ENCODE measurements at places on chromosomes 7 and 10.

DNA sequence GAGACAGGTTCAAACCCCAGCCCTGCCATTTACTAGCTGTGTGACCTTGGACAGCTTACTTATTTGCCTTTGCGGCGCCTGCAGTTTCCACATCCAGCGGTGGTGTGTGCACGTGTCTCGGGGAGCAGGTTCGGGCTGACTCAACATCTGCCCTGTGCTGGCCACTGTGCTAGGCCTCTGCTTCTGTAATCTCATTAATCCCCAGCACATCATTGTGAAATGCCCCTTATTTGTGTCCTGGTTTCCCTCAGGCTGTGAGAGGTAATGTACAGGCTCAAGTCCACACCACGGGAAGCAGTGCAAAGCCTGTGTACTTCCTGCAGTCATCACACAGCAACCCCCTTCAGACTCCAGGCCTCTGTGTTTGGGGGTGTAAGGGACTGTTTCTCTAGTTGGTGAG is 285.7 kb downstream of the RPS24 start:
- DNase-seq = no peak

DNA sequence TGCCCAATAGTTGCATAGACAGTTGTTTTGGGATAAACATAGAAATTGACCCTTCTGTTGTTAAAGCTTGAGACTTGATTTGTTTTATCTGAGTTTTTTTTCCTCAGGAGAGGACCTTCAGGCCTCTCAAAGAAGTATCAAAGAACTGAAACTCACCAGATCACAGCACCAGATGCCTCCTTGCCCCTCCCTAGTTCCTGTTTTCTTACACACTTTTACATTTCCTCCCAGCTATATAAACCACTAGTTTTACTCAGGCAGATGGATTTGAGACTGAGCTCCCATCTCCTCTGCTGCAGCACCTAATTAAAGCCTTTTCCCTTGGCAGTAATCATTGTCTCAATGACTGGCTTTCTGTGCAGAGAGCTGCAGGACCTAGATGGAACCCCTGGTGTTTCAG is 150.6 kb upstream of the NRG3 start:
- no peak for DNase-seq

DNA sequence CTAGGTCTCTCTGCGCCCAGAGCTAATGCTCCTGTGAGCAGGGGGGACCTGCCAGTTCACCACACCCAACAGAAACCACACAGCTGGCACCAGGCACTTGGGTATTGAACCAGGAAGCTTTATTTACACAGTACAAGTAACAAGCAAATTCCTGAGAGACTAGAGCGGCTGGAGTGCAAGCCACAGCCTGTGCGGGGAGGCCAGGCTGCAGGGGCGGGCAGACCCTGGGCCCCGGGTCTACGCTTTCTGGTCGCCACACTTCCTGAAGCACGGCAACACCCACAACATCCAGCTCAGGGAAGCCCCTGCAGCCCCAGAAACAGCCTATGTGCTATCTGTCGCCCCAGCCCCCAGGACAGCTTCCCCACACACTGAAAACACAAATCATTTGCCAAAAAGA is 125.0 kb downstream of the FAM53B start:
- DNase-seq = no peak

GRCh38 chr10:29688230-29688661 is 53.5 kb upstream of the SVIL start:
- no peak for DNase-seq

GRCh38 chr10:12214763-12215218 is 18.8 kb downstream of the CDC123 start:
- peak; percentile 29 for DNase-seq

GRCh38 chr7:6446838-6447580 is 745 bp downstream of the DAGLB start:
- DNase-seq = peak; percentile 70

DNA sequence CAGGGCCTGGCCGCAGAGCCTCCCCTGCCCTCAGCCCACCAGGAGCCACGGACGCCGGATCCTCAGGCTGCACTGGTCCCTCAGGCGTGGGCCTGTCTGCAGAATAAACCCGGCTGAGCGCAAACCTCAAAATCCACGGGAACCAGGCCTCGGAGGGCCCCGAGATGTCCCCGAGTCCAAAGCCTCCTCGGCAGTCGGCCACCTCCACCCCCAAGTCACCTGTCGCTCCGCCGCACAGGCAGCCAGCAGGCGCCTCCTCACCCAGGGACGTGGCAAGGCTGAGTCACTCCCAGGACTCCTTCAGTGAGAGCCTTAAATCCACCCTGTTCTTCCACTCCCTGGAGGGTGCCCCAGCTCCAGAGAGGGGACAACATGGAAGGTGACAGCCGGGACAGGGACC is 33.2 kb downstream of the STK32C start:
- DNase-seq = no peak

DNA sequence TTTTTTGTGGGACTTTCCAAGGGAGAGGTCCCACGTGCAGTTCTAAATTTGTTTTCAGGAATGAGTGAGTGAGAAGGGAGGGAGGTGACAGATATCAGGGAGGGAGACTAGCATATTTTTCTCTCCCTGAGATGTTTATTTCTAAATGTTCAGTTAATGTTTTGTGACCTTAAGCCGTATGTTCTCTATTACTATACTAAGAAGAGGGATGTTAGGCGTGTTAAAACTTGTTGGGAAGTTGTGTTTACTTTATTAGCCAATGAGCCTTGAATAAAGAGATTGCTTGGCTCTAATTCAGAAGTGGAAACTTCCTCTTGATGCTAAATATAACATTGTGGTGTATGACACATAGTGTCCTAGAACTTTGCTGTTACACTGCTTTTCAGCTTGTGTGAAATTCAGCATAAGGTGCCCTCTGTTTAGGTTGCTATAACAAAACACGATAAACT is 37.3 kb downstream of the DNAH11 start:
- DNase-seq = no peak

DNA sequence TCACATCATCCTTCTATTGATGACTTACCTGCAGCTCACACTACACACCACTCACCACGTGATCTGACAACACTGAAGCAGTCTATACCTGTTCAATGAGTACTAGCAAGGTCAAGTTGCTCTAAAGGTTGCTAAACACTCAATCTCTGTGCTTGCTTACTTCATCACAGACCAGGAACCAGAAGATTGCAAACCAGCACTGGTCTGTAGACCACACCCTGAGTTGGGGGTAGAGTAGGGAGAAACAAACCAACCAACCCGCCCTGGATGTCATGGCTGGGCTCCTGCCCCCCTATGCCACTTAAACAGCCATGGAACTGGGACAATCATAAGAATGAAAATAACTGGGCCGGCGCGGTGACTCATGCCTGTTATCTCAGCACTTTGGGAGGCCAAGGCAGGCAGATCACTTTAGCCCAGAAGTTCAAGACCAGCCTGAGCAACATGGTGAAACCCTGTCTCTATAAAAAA is 19.6 kb downstream of the DLG5 start:
- peak; percentile 77 for DNase-seq

- DNase-seq = no peak
Measured at GRCh38 chr7:86320341-86320740, 323.4 kb upstream of the GRM3 start.

- DNase-seq = no peak
Measured at GRCh38 chr10:35058686-35059085, 31.5 kb downstream of the CUL2 start.

DNA sequence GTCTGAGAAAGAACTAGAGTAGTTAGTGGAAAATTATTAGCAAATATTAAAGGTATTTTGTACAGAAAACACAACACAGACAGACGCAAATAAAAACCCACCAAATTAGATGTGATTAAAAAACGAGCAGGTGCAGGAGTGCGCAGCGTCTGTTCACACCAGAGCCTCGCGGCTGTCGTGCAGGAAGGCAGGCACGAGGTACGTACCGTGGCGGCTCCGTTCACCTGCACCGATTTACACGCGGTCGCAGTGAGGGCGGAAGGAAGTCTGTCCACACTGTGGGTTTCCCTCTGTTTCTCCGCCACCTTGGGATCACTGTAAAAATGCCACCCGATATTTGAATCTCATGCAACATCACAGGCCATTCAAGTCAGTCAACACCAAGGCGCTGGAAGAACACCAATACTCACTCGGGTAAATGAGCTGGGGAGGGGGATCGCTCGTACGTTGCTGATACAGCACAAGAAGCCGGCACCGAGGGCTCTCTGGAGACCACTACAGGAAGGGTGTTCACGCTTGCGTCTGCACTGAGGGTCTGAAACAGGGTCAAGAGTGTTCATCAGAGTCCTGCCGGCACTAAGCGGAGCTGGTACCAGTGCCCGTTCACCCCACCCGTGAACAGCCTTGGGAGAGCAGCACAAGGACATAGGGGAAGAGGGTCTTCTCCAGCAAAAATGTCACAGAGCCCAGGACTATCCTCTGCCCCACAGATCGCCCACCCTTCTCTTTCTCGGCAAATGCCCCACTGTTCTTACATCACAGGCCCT is 116.8 kb downstream of the LARP4B start:
- DNase-seq = no peak

GRCh38 chr7:30969604-30969970 is 5.8 kb downstream of the GHRHR start:
- DNase-seq = no peak

DNA sequence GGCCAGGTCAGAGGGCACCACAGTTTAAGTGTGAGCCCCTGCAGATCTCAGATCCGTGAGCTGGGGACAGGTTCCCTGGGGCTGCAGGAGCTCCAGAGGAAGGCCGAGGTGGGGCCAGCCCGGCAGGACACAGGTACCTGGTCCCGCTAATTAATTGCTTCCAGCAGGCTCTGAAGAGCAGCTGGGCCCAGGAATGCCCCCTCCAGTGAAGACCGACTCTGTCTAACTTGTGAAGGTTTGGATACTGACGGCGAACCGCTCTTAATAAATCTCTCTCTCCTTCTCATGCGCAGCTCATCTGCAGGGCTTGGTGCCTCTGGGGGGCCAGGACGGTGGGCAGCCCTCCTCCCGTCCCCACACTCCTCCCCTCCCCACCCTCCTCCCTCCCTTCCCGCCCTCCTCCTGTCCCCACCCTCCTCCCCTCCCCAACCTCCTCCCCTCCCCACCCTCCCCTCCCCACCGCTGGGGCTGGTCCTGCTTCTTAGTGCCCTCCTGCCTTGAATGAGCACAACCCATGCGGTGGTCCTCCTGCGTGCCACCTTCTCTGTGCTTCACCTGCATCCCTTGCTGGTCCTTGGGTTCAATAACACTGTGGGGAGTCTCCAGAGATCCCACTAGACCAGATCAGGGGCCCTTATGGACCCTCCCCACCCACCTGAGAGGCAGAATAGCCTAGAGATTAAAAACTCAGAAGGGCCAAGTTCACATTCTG is 38.3 kb downstream of the PDGFA start:
- DNase-seq = no peak

DNA sequence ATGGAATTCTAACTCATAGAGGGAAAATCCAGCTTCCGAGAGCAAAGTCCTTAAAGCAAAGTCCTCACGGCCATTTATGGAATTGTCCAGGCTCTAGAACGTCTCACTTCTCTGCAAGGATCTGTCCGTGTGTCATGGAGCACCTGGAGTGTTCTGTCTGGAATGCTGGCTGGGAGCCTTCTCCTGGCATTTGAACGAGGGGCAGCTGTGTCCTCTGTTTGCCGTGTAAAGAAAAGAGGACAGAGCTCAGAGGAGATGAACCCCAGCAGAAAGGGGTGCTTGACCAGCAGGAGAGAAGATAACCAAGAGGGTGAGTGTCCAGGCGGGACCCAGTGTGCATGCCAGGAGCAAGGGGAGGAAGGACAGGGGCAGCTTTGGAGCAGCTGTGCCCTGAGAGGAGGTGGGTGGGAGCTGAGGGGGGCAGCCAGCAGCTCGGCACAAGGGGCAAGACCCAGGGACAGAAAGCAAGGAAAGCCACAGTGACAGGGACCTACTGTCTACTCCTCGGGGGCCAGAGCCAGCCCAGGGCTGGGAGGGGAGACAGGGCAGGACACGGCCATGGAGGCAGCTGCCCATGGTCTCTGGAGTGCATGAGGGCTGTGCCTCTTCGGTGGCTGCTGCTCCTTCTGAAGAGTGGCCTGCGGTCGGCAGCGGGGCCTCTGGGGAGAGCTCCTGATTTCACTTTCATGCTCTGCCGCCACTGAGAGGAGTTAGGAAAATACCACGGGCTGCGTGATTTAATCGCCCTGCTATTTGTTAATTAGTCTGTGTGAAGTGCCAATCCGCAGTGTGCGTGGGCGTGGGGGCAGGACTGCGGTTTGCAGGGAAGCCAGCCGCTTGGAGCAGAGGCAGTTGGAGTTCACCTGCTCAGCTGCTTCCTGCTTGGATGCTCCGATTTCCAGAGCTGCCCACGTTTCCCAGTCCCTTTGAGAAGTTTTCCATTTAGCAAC is 149.3 kb upstream of the SHH start:
- DNase-seq = no peak

- no peak for DNase-seq
Measured at GRCh38 chr10:71393841-71394475, 2.8 kb upstream of the CDH23 start.

GRCh38 chr10:119807960-119808697 is 64.5 kb downstream of the MCMBP start:
- no peak for DNase-seq

DNA sequence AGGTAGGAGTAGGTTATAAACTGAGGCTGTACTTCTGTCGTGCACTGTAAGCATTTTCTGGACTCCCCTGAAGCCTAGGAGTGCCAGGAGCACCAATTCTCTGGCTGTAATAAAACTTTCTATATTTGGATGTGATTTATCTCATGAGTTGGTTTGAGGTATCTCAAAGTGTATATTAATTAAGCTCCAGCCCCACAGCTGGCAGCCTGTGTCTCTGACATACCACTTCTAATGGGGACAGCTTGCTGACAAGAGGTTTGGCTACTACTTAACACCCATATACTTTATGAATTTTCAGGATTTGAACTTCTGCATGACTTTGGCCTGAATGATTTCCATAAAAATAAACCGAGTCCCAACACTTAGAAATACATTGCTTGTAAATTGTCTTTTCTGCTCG is 35.2 kb downstream of the CFAP58 start:
- DNase-seq = no peak

GRCh38 chr7:41817386-41817785 is 114.5 kb upstream of the INHBA start:
- DNase-seq = no peak

GRCh38 chr10:79143879-79144278 is 75.1 kb downstream of the ZMIZ1 start:
- no peak for DNase-seq

DNA sequence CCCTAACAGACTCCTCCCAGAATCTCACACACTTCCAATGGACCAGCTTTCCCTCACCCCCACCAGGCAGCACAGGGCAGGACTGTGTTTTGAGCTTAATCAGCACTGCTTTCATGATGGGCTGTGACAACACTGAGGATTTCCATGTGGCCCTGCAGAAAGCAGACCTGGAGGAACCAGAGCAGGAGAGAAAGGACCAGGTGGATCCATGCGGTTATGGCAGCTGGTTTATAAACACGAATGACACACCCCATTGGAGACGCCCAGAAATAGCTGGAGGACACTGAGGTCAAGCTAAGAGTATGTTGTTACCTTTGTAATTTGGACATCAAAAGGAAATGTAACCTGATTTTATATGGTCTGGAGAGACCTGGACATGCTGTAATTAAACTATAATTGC is 31.7 kb upstream of the HERPUD2 start:
- DNase-seq = no peak

GRCh38 chr10:14240253-14241189 is 90.2 kb downstream of the FRMD4A start:
- peak; percentile 12 for DNase-seq
